ENCODE measurements at places on chromosomes 13 and 19. TPM values are rescaled to one million over a fixed set of nuclear protein-coding genes. Genes with fewer than 3 reads are reported as not detected.
A peak's percentile ranks its signal among the peaks of the same experiment; 100 is the strongest.

The PGPEP1 gene
- total RNA-seq = 14.6 TPM

- peaks cover 11% of the 10 kb centered on the region for H3K27me3 ChIP-seq
- no peaks in the 10 kb centered on the region for H3K4me1 ChIP-seq
- no peak for DNase-seq
- no peaks in the 10 kb centered on the region for H3K36me3 ChIP-seq
- H3K4me3 ChIP-seq = no peak overlapping the region
- no peak overlapping the region for H3K27ac ChIP-seq
Observed at GRCh38 chr19:50876456-50876855, 3.2 kb downstream of the KLK2 start.

The RPL18 gene
- total RNA-seq = 1,885 TPM

The PLPP2 gene
- total RNA-seq = 0.07 TPM

DNA sequence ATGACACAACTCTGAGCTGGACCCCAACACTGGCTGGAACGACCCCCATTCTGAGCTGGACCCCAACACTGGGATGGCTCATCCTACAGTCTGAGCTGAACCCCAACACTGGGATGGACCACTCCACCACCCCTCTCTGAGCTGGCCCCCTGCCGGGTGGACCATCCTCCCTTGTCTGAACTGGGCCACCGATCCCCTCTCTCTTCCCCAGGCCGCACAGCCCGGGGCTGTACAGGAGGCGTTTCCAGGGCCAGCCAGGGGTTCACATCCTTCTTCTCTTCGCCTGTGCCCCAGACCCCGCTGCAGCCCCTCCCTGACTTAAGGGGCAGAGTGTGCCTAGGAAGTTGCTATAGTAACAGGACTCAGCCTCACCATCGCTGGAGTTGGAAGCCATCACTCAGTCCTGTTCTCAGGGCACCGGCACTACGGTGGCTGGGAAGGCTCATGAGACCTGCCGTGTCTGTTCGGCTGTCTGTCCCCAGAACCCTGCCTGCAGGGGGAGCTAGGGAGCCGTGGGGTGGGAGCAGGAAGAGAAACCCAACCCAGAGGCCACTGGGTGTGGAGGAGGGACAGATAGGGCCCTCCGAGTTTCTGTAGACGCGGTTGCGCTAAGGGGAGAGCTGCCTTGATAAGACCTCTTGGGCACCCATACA, 3.7 kb downstream of the PRKACA start:
- DNase-seq = peak; percentile 85
- H3K27ac ChIP-seq = peak overlapping the region; percentile 37
- H3K4me3 ChIP-seq = no peak overlapping the region
- H3K36me3 ChIP-seq = peaks cover 4% of the 10 kb centered on the region

- H3K27me3 ChIP-seq = no peaks in the 10 kb centered on the region
- no peaks in the 10 kb centered on the region for H3K4me1 ChIP-seq
- no peak overlapping the region for H3K4me3 ChIP-seq
- no peak overlapping the region for H3K27ac ChIP-seq
Observed at GRCh38 chr13:63671296-63671695, 2255.6 kb upstream of the PCDH20 start.

DNA sequence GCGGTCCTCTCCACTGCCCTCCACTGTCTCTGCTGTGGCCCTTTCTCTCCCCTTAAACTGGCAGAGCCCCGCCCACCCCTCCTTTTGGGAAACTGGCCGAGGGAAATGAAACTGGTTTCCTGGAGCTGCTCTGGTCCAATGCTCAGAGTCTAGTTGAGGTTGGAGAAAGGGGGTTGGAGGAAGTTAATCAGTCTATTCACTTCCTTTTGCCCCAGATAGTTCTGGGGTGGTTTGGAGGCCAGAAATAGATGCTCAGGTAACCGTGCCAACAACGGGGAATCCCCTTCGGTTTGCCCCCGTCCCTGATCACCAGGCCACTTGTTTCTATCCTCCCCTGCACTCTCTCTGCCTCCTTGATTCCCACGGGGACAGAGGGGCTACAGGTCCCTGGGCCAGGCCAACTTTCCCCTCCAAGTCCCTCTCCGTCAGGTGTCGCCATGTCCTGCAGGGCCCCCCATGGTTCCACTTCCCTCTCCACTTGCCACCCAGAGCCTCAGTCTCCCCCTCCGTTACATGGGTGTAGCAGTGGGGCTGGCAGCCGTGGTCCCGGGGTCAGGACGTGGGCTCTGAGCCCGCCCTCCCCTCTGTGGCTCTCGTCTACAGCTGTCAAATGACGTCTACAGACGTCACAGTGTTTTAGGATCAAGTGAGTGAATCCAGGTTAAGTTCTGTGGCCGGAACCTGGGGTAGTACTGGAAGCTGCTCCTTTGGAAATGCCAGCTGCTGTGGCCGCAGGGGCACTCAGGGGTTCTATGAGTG, at the start of gene IL4I1:
IL4I1 (minus strand) TSS at position 25 of the 759 bp plus-strand sequence. CDS start 727 bp downstream, outside the sequence.
- H3K36me3 ChIP-seq = peaks cover 14% of the 10 kb centered on the region
- peaks cover 2% of the 10 kb centered on the region for H3K27me3 ChIP-seq
- H3K27ac ChIP-seq = peak within 1 kb of the TSS; percentile 100

GRCh38 chr13:30601836-30602235, 15.9 kb upstream of the USPL1 start:
- no peaks in the 10 kb centered on the region for H3K36me3 ChIP-seq
- H3K4me3 ChIP-seq = no peak overlapping the region
- H3K4me1 ChIP-seq = no peaks in the 10 kb centered on the region
- DNase-seq = no peak

All from activated CD4-positive, alpha-beta T cell treated with anti-CD3 and anti-CD28 coated beads, Interleukin-2, amount 10 ng/mL, durations not matched to agents 24 days and 14 days (primary cell).